AG09319 (cell line): ENCODE measurements at places on chromosomes 6 and 20.

- DNase-seq = no peak
Observed at GRCh38 chr6:21099338-21100314, 493.9 kb upstream of the SOX4 start.

GRCh38 chr20:20658871-20659431, 53.5 kb downstream of the RALGAPA2 start:
- DNase-seq = no peak

DNA sequence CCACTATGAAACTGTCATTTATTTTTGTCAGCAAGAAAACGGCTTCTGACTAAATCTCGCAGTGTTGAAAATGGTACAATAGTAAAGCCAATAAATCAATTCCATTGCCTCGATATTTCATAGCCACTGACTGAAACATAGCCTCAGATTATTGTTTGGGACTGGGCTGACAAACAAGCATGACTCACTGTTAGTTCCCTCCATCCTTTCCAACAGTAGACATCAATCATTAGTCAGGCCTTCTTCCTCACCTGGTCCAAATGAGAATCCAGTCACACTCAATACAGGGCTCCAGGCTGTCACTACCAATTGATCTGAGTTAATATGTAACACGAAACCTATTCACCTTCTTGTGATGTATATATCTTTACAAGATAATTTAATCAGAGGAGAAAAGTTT, 66.1 kb downstream of the ADGRB3 start:
- DNase-seq = no peak

DNA sequence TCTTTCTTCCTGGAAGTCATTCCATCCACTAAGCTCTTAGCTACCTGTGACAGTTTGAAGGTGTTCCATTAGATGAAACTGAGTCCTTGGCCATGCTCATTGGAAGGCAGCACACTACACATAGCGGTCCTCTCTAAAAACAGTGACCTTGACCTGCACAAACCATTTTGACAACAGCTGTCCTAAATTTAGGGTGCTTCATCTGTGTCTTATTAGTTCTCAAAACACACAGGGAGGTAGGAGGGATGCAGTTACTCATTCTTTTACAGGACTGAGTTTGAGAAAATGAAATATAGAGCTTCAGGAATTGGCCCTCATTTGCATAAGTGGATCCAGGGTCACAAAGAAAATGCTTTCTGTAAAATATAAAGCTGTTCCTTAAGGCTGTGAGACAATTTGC, 20.4 kb upstream of the MAP3K4 start:
- DNase-seq = no peak

DNA sequence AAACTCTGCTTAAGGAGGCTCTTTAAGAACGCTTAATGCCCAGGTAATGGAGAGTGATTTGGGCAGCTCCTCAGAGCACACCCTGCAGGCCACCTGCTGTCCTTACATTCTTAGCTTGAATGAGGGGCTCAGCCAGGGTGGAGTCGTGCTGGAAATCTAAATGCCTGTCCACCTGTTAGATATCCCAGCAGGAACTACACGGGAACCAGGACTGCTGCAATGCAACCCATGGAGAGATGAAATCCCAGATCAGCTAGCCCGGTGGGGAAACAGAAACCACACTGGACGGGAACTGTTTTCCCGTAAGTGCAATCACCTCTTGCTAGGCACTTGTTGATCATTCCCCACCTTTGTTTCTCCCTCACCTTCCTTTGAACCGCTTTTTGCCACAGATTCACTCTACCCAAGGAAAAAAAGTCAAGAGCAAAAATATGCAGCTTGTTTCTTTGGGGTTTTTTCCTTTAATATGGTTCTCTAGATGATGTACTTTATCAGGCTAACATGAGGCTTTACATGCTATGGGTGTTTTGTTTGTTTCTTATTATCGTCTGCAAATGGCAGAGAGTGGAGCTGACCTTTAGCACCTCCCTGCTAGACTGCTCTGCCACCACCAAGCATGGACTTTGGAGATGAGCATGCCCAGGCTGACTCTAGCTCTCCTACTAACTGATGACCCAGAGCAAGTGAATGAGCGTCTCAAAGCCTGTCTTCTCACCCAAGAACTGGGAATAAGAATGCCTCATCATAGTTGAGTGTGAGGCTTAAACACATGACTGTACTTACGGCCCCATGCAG, 125.9 kb upstream of the TNFAIP3 start:
- no peak for DNase-seq

DNA sequence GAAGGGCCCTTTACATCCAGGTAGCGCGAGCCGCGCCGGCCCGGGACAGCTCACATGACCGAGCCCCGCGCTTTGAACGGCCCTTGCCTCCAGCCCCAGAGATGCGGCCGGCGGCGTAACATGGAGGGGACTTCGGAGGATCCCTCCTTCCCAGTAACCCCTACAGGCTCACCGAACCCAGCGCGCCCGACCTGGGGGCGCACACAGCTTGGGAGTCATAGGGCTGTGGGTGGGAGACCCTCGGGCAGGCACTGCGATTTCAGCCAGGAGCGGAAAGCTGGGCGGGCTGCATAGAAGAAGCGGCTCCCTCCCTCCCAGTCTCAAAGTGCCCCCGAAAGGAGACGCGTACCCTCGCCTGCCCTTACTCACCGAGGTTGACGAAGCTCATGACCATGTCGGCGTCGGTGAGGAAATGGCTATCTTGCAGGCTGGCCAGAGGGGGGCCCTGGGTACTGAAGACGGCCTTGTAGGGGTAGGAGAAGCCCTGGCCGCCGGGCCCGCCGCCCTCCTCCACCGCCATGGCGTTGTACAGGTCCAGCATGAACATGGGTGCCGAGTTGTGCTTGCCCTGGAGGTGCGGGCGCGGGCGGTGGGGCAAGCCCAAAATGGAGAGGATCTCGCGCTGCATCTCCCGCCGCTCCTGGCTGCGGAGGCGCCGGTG, 975 bp downstream of the BMP7 start:
- no peak for DNase-seq
